ENCODE measurements at places on chromosomes 6 and 20. TPM values are rescaled to one million over a fixed set of nuclear protein-coding genes. Genes with fewer than 3 reads are reported as not detected.

Gene CLPSL2
- not detected for total RNA-seq

Gene FAM217A
- not detected for total RNA-seq

Gene IYD
- total RNA-seq, result not detected

Gene CCM2L
- total RNA-seq, result not detected

Gene MCCD1
- total RNA-seq, result not detected

Gene TRAPPC3L
- total RNA-seq, result not detected

Gene RPN2
- total RNA-seq, result 136 TPM

Gene RNF217
- total RNA-seq, result 9.5 TPM

Gene DEFB132
- total RNA-seq, result not detected

- H3K27ac ChIP-seq, result no peak overlapping the region
- no peaks in the 10 kb centered on the region for H3K27me3 ChIP-seq
- DNase-seq, result no peak
- peaks cover 42% of the 10 kb centered on the region for H3K36me3 ChIP-seq
- H3K4me1 ChIP-seq, result peaks cover 11% of the 10 kb centered on the region
Measured at GRCh38 chr20:45850926-45851325, 6.3 kb downstream of the ACOT8 start.

- no peaks in the 10 kb centered on the region for H3K27me3 ChIP-seq
- no peaks in the 10 kb centered on the region for H3K4me1 ChIP-seq
- DNase-seq, result no peak
- no peak overlapping the region for H3K27ac ChIP-seq
- no peak overlapping the region for H3K4me3 ChIP-seq
Measured at GRCh38 chr20:19251506-19251905, 39.1 kb downstream of the SLC24A3 start.

DNA sequence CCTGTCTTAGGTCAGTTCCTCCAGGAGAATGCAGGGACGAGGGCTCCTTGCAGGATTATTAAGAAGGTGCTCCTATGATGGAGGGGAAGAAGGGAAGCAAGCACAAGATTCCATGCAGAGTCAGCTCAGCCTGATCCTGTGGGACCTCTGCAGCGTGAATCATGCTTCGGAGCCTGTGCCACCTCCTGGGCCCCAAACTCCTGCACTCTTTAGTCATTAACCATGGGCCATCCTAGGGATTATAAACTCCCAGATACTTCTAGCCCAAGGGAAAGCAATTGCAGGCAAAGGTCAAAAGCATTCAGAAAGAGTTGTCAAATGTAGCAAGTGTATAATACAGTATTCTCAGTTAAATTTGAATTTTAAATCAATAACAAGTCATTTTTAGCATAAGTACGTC is 208.7 kb upstream of the PMEPA1 start:
- H3K4me3 ChIP-seq, result no peak overlapping the region
- no peaks in the 10 kb centered on the region for H3K36me3 ChIP-seq
- H3K27me3 ChIP-seq, result no peaks in the 10 kb centered on the region
- no peak for DNase-seq
- no peak overlapping the region for H3K27ac ChIP-seq
- H3K4me1 ChIP-seq, result peaks cover 3% of the 10 kb centered on the region

DNA sequence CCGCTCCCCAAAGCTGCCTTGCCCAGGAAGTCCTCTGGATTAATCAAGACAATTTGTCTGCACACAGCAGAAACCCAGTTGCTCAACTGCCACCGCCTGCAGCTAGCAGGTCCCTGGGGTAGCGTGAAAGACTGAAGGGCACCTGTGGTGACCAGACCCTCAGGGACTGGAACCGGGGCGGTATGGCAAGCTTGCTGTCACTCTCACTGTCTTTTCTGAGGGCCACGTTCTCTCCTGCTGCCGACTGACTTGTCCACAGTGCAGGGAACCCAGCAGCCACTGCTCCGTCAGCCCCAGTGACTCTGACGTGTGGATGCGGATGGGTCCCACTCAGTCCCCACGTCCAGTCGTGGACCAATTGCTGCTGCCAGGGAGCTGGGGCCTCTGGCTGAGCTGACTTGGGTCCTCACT is 72.8 kb upstream of the PMEPA1 start:
- DNase-seq, result no peak
- no peak overlapping the region for H3K4me3 ChIP-seq
- no peak overlapping the region for H3K27ac ChIP-seq
- H3K36me3 ChIP-seq, result no peaks in the 10 kb centered on the region
- H3K4me1 ChIP-seq, result no peaks in the 10 kb centered on the region
- H3K27me3 ChIP-seq, result no peaks in the 10 kb centered on the region

- no peak overlapping the region for H3K4me3 ChIP-seq
- DNase-seq, result no peak
- H3K27ac ChIP-seq, result no peak overlapping the region
- H3K4me1 ChIP-seq, result no peaks in the 10 kb centered on the region
- H3K36me3 ChIP-seq, result no peaks in the 10 kb centered on the region
Measured at GRCh38 chr6:41648921-41649320, 10.7 kb downstream of the MDFI start.

DNA sequence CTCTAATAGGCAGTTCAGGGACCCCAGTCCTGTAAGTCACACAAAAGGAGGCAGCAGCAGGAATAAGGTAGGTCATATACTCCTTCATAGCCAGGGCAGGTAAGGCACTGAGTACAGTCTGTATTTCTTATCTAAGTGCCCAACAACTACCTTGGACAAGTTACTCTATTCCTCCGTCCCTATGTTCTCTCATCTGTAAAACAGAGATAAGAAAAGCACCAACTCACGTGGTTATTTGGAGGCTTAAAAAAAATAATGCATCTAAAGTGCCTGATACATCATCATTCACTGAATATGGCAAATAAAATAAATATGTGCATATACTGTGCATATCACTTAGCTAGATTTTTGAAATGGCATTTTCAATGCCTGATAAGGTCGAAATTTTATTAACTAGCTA is 298.1 kb upstream of the CDYL start:
- H3K27me3 ChIP-seq, result no peaks in the 10 kb centered on the region
- H3K36me3 ChIP-seq, result no peaks in the 10 kb centered on the region
- H3K4me3 ChIP-seq, result no peak overlapping the region
- H3K4me1 ChIP-seq, result no peaks in the 10 kb centered on the region
- DNase-seq, result no peak

GRCh38 chr6:127225497-127225896 is 41.2 kb upstream of the RNF146 start:
- H3K4me3 ChIP-seq, result no peak overlapping the region
- H3K4me1 ChIP-seq, result no peaks in the 10 kb centered on the region
- no peak for DNase-seq

DNA sequence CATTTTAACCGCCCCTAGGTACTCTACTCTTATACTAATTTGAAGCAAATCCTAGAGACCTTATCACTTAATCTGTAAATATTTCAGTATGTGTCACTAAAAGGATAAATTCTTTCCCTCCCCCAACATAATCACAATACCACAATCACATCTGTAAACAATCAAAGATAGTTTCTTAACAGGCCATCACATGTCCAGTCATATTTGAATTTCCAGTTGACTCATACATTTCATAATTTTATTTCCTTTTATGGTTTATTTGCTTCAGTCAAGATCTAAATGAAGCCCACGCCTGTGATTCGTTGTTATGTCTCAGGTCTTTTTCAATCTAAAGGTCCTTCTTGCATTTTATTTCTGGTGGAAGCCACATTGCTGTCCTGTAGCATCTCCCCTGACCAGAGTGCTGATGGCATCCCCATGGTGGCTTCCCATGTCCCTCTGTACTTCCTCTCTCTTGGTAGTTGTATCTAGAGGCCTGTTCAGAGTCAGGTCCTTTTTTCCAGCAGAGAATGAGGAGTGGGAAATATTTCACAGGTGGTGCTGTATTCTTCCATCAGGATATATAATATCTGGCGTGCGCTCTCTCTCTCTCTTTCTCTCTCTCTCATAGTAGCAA is 128.6 kb upstream of the SLC22A23 start:
- no peak for DNase-seq
- no peaks in the 10 kb centered on the region for H3K36me3 ChIP-seq
- no peak overlapping the region for H3K4me3 ChIP-seq
- H3K4me1 ChIP-seq, result no peaks in the 10 kb centered on the region
- no peak overlapping the region for H3K27ac ChIP-seq

- no peak overlapping the region for H3K27ac ChIP-seq
- no peaks in the 10 kb centered on the region for H3K27me3 ChIP-seq
- H3K4me1 ChIP-seq, result no peaks in the 10 kb centered on the region
Measured at GRCh38 chr6:36997811-36998722, 7.4 kb upstream of the FGD2 start.

DNA sequence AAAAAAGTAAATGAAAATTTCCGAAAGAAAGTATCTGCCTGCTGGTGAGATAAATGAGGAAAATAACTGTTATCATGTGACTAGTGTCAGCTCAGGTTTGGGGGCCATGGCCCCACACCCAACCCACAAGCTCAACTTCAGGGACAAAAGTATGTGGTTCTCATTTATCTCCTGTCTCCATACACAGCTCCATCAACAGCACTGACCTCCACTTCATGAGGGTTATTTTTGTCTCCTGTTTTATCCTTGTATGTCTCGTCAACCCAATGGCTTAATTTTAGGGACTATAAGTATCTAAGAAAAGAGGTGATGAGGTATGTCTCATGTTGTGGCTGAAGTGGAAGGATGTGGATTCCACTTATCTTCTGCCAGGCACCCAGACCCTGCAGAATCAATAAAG is 271.6 kb upstream of the RIN2 start:
- H3K36me3 ChIP-seq, result no peaks in the 10 kb centered on the region
- H3K4me3 ChIP-seq, result no peak overlapping the region
- H3K27me3 ChIP-seq, result no peaks in the 10 kb centered on the region
- H3K27ac ChIP-seq, result no peak overlapping the region
- no peaks in the 10 kb centered on the region for H3K4me1 ChIP-seq

DNA sequence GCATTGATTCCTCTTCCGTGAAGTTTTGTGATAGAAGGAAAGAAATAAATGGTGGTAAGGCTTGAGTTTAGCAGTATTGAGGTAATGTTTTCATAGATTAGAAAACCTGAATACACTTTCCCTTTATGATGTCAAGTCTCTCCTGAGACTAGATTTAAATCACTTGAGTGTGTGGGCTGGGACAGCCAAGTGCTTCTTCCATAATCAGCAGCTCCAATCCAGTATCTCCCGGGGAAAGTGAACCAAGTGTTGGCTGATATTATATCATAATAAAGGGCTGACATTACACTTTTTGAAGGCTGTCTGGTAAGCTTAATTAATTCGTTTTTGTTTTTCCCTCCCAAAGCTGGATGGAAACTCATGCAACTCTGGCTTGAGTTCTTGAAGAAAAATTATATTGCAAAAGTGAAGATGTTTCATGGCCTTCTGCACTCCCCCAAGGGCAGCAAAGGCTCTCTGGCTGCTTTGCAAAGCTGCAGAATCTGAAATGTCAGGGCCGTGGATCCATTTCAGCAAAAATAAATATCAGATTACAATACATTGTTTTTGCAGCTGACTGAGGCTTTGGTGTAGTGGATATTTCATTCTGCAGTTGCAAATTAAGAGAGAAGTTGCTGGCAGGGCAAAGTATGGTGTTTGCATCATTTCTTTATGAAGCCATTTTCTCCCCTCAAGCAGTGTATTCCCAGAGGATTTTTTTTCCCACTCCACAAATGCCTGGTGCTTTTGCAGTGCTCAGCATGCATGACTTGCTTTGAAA is 101.2 kb downstream of the MKKS start:
- H3K27ac ChIP-seq, result no peak overlapping the region
- no peak for DNase-seq
- no peaks in the 10 kb centered on the region for H3K36me3 ChIP-seq
- no peaks in the 10 kb centered on the region for H3K4me1 ChIP-seq

All from natural killer cell (primary cell).